ENCODE measurements at places on chromosomes 2 and 18.

DNA sequence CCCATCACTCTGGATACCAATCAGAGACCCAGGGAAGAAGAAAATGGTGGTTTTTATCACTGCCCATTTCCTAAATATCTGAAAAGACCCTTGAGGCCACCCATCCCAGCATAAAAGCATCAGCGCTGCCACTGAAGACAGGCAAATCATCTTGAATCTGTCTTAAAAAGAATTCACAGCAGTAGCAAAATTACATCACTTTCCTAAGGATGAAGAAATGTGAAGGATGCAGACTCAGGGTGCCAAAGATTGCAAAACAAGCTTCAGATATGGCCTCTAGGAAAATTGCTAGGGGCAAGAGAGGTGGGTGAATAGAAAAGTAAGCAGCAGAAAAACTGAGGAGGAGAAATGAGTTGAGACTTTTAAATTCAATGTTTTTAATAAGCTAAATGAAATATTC is 70.0 kb downstream of the SLC25A12 start:
- DNase-seq: peak; percentile 43

GRCh38 chr2:26571316-26571715 is 69.8 kb downstream of the CIB4 start:
- no peak for DNase-seq

DNA sequence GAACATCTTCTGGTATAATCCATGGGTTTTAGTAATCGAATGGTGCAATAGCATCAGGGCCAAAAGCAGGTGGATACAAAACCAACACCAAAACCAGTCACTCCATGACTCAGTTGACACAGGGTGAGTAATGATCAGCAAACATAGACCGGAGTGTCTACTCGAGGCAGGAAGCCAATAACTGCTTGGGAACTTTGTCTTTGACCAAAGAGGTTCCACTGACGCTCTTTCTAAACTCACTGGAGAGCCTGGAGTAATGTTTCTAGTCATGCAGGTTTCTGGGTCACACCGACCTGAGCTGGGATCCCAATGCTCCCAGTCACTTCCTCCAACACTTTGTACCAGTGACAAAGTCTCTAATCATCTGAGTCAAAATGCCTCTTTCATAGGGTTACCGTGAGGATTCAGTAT is 30.9 kb downstream of the MREG start:
- peak; percentile 17 for DNase-seq

GRCh38 chr18:45730832-45731575 is 7.0 kb downstream of the SLC14A1 start:
- DNase-seq: no peak

DNA sequence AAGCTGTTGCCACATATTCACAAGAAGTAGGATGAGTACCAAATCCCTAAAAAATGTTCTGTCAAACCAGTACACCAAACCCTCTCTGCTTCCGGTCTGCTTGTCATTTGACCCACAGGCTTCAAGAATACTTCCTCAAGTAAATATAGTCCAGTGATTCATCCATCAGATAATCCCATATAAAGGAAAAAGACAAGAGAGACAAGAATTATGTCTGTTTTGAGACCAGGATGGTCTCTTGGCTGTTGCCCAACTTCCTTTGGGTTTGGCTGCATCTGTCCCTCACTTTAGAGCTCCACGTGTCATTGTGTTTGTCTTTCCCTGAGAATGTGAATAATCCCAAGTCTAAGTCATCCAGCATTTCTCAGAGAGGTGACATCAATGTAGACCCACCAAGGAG is 91.5 kb upstream of the NRP2 start:
- no peak for DNase-seq

DNA sequence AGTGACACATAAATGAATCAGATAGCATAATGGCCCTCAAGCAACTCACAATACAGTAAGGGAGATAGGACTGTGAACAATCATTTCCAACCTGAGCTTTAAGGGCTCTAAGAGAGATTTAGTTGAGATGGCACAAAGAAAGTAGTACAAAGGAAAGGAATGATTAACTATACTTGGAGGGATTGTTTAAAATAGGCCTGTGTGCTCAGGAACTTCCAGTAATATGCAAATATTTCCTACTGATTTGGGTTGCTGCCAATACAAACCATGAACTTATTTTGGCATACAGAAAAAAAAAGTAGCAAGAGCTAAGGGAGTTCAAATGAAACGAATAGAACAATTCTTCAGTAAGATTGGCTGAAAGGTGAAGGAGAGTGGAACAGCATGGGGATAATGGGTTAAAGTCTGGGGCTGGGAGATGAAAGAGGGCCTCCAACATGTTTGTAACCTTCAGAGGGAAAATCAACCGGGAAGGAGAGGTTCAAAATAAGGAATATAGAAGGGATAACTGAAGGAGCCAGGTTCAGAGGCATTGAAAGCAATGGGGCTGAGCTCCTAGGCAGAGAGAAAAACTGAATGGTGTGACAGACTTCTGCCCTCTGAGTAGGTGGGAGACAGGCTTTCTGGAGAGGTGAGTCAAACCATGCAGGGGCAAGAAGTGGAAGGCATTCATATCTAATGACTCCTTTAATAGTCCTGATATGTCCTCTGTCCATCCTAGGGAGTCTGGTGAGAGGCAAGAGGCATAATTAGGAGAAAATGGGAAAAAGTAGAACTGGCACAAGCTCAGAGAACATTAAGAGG is 83.5 kb downstream of the DNAH7 start:
- DNase-seq: no peak

DNA sequence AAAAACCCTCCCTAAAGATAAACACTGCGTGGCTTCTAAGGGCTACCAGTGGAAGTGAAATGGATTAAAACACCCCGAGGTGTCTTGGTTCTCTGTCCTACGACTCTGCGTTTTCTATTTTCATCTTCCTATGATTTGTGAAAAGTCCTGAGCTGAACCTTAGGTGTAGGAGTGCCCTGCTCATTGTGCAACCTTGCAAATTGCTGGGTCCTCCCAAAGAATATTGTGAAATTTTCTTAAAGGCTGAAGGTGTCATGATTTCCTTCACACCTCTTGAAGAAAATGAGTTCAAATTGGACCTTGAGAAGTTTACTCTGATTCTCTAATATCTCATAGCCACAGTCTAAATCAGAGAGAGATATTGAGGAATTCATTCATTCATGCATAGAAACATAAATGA is 1.8 kb upstream of the SLC19A3 start:
- DNase-seq: no peak

DNA sequence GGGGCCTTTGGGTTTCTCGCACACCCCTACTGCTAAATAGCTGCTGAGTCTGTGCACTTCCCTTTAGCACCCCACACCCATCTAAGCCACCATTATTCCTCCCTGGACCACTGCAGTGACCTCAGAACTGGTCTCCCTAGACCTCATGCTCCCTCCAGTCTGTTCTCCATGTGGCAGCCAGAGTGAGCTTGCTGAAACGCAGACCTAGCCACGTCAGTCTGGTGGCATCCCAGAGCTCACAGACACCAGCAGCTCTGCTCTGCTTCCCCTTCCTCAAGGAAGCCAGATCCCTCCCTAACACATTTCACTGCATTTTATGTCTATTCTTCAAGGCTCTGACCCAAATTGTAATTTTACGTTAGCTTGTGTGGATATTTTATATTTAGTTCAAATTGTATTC is 144.4 kb downstream of the DYSF start:
- no peak for DNase-seq

DNA sequence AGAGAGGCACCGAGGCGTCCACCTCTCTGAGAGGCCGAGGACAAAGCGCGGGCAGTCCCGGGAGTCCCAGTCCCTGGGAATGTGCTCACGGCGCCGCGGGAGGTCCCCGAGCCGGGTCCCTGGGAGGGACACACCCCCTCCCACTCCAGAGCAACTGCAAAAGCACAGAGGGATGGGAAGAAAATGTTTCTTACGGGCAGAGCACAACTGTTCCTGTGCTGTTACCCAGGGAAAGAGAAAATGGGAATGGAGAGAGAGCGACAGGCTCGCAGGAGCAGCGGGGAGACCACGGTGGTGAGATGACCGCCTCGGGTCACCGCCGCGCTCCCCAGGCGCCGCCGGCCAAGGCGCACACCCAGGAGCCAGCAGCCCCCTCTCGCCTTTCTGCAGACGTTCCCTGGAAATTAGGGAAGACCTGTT is 1.2 kb upstream of the BCL11A start:
- no peak for DNase-seq

- DNase-seq: no peak
These were observed 193.8 kb downstream of the GULP1 start for GRCh38 chr2:188485496-188485895.

GRCh38 chr2:45675263-45675812 is 23.9 kb downstream of the PRKCE start:
- no peak for DNase-seq

DNA sequence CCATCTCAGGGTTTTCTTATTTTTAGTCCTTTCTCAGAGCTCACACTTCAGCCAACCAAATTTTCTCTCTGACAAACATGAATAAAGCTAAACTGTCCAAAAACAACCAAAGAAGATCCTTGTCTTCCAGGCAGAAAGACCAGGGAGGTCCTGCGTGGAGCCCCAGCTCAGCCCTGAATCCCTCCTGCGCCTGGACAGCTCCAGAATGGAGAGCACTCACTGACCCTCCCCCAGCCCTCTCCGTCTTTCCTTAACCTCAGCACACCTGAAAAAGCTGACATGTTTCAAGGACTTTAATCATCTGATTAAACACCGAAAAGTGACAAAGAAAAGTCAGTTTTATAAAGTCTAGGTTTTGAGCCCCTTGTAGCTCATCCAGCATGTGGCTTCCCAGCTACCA is 22.9 kb upstream of the GNAL start:
- DNase-seq: no peak

DNA sequence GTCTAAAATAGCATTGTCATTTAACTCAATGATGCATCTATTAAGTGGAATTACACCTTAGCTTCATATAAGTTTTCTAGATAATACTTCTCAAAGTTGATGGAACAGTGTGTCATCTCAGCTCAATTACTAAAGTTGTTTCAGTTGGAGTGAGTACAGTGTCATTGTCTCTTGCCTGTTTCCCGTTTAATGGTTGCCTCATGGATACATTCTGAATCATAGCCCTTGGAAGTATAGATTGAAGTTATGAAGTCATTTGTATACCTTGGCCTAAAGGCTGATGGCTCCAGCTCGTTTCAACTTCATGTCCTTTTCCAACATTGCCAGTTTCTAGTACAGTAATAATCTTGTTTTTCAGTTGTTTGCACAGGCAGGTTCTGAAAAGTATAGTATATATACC is 130.5 kb upstream of the NOSTRIN start:
- no peak for DNase-seq

DNA sequence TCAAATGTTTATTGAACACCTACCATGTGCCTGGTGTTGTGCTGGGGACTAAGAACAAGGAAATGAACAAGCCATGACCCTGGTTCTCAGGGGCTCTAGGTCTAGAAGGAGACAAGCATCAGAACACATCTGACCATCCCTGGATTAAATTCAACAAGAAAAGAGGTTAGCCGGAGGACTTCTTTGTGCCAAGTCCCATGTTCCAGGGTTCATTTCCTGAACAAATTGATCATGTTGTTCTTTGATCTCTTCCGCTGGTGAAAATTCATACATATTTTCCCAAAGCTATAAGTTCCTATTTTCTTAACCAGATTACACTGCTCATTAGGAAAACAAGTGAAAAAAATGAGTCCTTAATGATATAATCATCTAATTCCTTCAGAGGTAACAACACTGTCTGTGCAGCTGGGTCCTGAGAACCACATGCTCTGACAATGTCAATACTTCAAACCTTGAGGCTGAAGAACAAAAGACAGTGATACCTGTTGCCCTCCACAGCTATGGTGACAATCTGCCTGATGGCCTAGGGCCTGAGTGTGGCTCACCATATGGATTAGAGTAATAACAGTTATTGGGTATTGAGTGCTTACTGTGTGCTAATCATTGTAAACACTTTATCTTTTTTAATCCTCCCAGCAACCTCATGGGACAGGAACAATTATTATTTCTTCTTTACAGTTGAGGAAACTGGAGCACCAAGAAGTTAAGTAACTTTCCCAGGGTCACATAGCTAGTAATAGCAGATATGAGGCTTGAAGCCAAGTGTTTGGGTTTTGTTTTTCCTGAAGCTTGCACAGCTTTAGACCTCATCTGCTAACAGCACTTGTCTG is 24.6 kb upstream of the INO80C start:
- no peak for DNase-seq

DNA sequence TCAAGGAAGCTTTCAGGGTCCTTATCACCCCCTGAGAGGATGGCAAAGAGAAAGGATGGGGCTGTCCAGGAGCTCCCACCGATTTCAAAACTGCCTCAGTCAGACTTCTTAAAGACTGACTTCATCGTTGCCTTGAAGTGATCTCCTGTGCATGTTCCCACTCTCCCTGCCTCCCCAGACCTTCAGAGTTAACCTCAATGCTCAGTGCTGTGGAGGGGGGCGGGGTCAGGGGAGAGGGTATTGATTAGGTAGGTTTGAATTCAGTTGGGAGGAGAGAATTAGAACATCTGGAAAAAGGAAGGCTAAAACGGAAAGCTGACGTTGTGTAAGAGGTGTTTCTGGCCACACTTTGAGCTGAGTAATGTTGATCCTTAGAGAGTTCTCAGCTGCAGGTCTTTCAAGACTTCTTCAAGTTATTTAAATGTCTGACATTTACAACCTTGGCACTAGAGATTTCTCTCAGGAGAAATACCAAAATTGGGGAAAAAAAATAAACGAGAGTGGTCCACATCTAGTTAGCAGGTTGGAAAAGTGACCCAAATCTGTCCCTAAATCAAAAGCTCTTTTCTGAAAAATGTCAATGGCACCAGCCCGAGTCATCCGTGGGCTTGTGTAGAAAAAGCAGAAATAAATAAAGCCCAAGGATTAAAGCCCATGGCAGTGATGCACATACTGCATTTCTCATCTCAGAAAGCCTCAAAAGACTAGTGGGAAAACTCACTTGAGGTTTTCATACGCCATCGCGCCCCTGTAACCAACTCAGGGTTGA is 134.7 kb upstream of the EPAS1 start:
- no peak for DNase-seq

- no peak for DNase-seq
These were observed 325.4 kb downstream of the ZEB2 start for GRCh38 chr2:144194326-144195071.

DNA sequence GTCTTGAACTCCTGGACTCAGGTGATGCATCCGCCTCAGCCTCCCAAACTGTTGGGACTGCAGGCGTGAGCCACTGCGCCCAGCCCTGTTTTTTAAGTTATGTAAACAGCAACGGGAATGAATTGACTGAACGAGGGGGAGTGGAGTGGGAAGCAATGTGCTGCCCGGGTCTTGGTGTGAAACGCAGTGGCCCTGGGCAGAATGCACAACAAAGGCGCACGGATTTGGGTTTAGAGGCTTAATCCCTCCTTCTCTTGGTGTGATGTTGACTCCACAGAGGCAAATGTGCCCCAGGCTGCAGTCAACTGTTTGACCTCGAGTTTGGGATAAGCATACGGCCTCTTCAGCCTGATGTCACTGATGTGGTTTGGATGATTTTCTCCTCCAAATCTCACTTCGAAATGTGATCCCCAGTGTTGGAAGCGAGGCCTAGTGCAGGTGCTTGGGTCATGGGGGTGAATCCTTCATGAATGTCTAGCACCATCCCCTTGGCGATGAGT is 97.4 kb downstream of the AGAP1 start:
- DNase-seq: no peak

GRCh38 chr2:96977631-96978195 is 8.7 kb downstream of the FAM178B start:
- DNase-seq: no peak
